ENCODE measurements at places on chromosomes 3 and 15. TPM values are rescaled to one million over a fixed set of nuclear protein-coding genes. Genes with fewer than 3 reads are reported as not detected.

Gene BOC
- total RNA-seq, result 93.1 TPM

Gene ZCWPW2
- 3.7 TPM for total RNA-seq

Gene ATP13A5
- not detected for total RNA-seq

Gene C2CD4A
- not detected for total RNA-seq

Gene PIERCE2
- total RNA-seq, result not detected

Gene GAP43
- total RNA-seq, result 4.9 TPM

Gene PLA2G4E
- 8.8 TPM for total RNA-seq

Gene CPNE9
- total RNA-seq, result not detected

Gene LMAN1L
- not detected for total RNA-seq

Gene MYL3
- not detected for total RNA-seq

Gene MOBP
- not detected for total RNA-seq

Gene MUC4
- total RNA-seq, result 36.1 TPM

Measured in vagina (tissue), 2 donors.